ENCODE measurements at places on chromosomes 11 and 22.

DNA sequence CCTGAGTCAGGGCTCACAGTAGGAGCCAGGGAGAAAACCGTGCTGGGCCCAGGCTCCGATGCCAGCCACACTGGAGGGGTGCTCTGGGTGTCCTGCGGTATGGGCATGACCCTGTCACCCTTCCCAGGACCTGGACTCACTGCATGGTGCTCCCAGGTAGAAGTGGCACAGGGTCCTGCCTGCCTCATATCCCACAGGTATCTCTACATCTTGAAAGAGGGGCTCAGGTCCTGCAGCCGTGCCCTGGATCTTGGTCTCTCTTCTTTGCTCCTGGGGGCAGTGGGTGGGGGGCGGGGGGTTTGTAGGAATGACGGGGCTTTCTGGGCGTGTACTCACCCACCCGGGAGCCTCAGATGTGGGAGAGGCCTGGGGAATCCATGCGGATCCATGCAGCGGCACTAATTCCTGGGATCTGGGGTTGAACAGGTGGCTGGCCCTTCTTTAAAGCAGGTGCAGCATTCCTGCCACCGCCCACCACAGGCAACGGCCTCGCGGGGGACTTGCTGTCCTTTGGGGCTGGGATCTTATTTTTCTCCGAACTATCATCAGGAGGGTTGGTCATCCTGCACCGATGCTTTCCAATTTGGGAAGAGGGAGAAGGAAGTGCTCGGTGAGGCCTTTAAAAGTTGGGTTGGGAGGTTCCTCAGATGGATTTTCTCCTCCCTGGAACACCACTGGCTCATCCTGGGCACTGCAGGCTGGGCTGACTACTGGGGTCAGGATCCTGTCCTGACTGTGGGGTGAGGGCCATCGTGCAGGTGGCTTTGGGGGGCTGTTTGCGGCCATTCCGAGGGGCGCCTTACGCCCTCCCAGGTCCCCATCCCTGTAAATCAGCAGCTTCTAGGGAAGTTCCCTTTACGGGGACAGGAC, 886.4 kb downstream of the BRD1 start:
- DNase-seq = peak; percentile 29

DNA sequence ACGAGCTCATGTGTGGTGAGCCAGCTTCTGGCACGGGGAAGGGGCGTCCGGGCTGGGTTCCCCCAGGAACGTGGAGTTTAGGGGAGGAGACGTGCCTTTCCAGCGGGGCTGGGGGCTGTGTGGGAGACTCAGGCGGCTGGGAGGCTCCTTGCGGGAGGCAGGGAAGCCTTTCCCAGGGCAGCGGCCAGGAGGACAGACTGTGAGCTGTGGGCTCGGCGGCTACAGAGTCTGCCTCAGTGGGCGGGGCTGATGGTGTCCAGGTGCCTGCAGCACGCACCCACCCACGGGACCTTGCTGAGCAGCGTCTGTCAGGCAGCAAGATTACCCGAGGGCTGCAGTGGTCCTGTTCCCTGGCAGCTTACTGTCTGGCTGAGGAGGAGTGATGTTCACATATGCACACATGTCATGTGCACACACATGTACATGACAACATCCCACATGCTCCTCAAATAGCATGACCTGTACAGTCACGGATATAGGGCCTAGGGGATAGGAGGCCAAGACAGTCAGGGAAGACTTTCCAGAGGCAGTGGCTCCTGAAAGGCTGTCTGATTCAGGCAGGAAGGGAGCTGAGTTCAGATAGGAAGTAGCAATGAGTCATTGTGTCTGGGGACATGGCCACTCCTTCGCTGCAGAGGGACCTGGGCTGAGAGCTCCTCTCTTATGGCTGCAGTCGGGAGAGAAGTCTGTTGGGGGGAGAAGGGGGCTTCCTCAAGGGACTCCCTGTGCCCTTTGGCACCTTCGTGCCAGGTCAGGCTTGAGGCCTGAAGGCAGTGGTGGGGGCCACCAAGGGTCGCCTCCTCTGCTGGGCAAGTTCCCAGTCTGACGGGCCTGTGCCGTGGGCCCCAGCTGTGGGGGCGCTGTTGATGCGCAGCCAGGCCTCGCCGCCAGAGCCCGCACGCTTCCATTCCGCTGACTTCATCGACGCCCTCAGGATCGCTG, 23.3 kb upstream of the PPP6R3 start:
- DNase-seq = no peak

DNA sequence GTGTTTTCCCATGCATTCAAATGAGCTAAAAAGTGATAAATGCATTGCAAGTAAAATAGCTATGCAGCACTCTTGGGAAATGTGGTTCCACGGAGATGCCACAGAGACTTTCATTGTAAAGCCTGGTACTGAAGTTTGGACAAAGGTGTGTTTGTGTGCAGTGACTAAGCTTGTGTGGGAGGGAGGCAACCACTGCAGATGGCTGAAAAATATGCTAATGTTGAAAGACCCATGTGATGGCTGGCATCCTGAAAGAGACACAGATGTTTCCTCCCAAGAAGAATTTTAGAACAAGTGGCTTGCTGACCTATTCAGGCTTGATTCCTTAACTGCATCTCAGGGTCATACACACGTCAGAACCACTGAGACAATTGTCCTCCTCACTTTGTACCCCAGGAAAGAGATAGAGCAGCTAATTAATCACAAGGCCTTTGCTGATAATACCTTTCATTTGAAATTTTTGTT, 73.8 kb downstream of the FAM76B start:
- no peak for DNase-seq

DNA sequence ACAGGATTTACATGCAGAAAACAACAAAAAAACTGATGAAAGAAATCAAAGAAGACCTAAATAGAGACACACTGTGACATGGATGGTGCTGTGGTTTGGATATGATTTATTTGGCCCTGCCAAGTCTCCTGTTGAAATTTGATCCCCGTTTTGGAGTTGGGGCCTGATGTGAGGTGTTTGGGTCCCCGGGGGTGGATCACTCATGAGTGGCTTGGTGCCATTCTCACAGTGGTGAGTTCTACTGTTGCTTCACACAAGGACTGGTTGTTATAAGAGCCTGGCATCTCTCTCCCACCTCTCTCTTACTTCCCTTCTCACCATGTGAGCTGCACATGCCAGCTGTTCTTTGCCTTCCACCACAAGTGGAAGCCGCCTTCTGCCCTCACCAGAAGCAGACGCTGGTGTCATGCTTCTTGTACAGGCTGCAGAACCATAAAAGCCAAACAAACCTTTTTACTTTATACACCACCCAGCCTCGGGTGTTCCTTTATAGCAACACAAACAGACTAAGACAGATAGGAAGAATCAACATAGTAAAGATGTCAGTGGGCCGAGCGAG, 7.8 kb upstream of the RTL6 start:
- no peak for DNase-seq

Measured in left lobe of liver (tissue), 2 donors.